CD8-positive, alpha-beta memory T cell (primary cell): ENCODE measurements at places on chromosomes 7 and 10.
A peak's percentile ranks its signal among the peaks of the same experiment; 100 is the strongest.

DNA sequence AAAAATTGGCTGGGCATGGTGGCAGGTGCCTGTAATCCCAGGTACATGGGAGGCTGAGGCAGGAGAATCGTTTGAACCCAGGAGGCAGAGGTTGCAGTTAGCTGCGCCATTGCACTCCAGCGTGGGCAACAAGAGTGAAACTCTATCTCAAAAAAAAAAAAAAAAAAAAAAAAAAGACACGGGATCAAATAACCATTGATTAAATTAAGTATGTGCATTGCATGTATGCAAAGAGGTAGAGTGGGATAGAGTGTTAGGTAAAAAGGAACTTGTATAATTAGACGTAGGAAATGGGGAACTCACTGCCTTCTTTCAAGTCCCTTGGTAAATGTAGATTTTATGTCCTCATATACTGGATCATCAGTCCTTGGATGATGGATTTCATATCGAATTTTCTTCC lies 13.1 kb downstream of the VCL start:
- no peak for DNase-seq
- peaks cover 26% of the 10 kb centered on the region for H3K4me1 ChIP-seq
- H3K36me3 ChIP-seq = no peaks in the 10 kb centered on the region
- H3K27ac ChIP-seq = peak overlapping the region; percentile 27
- H3K4me3 ChIP-seq = no peak overlapping the region

DNA sequence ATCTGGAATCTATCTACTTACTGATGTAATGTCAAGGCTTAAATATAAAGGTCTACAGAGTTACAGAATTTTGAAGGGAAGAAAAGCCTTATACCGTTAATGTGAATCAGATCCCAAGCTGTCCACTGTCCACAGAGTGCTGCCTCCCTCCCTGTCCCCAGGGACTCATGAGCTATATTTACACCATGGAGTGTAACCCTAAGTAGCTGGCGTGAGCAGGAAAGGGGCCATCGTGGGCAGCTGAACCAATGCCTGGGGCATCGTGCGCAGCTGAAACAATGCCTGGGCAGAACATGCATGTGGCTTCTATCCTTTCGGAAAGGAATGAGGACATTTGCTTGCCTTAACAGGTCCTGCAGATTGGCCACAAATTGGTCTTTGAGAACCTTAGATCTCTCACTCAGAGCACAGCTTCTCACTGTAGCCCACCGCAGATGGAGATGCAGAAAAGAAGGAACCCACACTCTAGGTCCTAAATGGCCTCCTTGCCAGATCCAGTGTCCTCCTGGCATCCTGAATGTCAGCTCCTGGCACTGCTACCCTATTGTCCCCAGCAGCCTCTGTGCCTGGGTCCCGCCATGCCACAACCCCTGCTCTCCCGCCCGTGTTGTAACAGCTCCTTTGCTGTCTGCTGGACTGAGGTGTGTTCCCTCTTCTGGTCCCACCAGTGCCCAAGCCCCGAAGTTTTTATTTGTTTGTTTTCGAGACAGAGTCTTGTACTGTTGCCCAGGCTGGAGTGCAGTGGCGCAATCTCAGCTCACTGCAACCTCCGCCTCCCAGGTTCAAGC lies 30.3 kb downstream of the CCDC3 start:
- H3K4me1 ChIP-seq = no peaks in the 10 kb centered on the region
- no peaks in the 10 kb centered on the region for H3K27me3 ChIP-seq
- no peak overlapping the region for H3K27ac ChIP-seq

- no peak overlapping the region for H3K27ac ChIP-seq
- no peaks in the 10 kb centered on the region for H3K27me3 ChIP-seq
- peaks cover 23% of the 10 kb centered on the region for H3K4me1 ChIP-seq
- no peak for DNase-seq
- H3K4me3 ChIP-seq = no peak overlapping the region
Measured at GRCh38 chr7:139116999-139117398, 7.5 kb upstream of the ZC3HAV1 start.

DNA sequence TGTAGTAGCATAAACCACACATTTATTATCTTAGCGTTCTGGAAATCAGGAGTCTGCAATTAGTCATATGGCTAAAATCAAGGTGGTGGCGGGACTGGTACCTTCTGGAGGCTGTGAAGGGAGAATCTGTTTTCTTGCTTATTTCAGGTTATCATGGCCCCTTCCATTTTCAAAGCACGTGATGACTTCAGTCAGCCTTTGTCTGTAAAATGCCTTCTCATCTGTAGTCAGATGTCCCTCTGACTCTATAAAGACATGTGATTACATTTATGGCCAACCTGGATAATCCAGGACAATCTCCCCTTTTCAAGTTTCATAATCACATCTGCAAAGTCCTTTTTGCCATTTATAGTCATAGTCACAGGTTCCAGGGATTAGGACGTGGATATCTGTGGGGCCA lies 15.5 kb upstream of the ZNF248 start:
- H3K4me1 ChIP-seq = no peaks in the 10 kb centered on the region
- H3K4me3 ChIP-seq = no peak overlapping the region
- no peak overlapping the region for H3K27ac ChIP-seq
- H3K36me3 ChIP-seq = no peaks in the 10 kb centered on the region

DNA sequence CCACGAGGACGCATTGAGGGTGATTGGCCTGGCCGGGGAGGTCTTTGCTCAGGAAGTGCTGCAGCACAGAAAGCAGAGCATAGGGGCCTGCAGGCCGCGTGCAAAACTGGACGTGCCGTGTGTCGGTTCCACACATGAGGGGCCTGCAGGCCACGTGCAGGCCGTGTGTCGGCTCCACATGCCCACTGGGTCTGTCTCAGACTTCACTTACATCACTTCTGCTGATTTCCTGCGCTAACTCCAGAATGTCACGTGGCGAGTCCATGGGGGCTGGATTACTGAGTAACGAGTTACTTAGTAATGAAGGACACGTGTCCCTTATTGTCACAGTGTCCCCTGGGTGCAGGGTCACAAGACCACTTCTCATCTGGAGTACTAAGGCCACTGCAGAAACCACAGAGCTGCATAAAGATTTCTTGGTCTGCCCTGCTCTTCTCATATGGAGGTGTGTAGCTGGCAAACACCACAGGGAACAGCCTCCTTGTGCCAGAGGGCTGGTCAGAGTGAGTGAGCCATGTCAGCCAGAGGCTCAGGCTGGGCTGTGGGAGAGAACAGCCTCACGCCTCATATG lies 60.8 kb downstream of the GDI2 start:
- no peak overlapping the region for H3K27ac ChIP-seq
- H3K4me3 ChIP-seq = no peak overlapping the region
- H3K4me1 ChIP-seq = no peaks in the 10 kb centered on the region
- H3K27me3 ChIP-seq = no peaks in the 10 kb centered on the region
- peaks cover 17% of the 10 kb centered on the region for H3K36me3 ChIP-seq

DNA sequence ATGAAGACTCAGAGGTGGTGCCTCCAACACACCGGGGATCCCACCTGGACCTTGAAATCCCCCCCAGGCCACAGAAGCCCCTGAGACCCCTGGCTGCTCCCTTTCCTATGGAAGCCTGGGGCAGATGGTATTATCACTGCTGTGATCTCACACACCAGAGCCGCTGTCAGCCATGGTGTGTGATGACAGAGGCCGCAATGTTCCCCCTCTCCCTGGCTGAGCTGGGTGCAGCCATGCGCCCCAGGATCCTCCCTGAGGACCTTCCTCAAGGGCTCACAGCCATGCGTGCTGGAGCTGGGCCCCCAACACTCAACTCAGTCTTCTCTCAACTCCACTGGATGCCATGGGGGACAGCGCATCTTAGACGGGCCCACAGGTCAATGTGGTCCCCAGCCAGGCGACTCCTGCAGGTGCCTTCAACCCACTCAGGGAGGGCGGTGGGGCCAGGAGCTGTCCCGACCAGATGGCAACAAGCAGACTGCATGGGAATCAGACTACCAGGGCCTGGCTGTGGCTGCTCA lies 44.9 kb downstream of the VIPR2 start:
- H3K4me3 ChIP-seq = no peak overlapping the region
- no peak for DNase-seq
- H3K4me1 ChIP-seq = no peaks in the 10 kb centered on the region
- no peak overlapping the region for H3K27ac ChIP-seq
- H3K36me3 ChIP-seq = no peaks in the 10 kb centered on the region

DNA sequence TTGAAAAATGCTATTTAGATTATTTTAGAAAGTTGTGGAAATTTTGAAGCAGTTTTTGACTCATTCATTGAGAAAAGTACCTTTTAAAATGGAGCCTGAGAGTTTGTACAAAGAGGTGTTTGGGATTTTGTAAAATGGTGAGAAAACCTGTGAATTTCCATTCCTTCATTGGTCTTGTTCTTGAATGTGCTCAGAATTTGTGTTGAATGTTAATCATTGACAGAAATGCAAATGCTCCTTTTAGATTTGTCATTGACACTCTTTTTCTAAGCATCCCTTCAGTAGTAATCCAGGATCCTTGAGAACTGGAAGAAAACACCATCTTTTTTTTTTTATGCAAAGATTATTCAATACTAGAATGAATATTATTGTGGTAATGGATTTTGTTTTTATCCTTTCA lies 74.8 kb downstream of the LCOR start:
- peaks cover 17% of the 10 kb centered on the region for H3K4me1 ChIP-seq
- H3K27ac ChIP-seq = no peak overlapping the region
- H3K27me3 ChIP-seq = no peaks in the 10 kb centered on the region
- DNase-seq = no peak

DNA sequence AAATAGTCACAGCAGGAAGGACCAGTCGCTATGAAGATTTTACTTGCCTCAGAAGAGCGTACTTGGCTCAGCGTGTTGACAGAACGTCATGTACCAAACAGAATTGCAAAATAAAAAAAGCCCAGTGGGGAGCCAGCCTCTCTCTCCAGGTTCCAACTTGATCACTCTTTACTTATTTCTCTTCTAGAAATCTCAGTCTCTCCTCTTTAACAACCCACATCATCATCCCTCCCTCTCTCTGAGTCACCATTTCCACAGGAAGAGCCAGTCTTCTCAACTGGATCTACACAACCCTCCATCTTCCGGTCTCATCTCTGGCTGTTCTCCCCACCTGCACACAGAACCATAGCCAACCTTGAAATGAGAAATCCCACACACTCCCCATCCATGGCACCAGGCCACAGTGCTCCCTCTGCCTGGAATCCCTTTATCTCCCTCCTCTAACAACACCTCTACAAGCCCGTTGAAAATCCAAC lies 718.3 kb downstream of the GRID1 start:
- H3K4me3 ChIP-seq = no peak overlapping the region
- H3K36me3 ChIP-seq = no peaks in the 10 kb centered on the region
- H3K27me3 ChIP-seq = no peaks in the 10 kb centered on the region
- H3K27ac ChIP-seq = no peak overlapping the region
- no peak for DNase-seq

- no peak overlapping the region for H3K4me3 ChIP-seq
- H3K27me3 ChIP-seq = no peaks in the 10 kb centered on the region
- H3K27ac ChIP-seq = no peak overlapping the region
- DNase-seq = no peak
- H3K4me1 ChIP-seq = no peaks in the 10 kb centered on the region
- H3K36me3 ChIP-seq = no peaks in the 10 kb centered on the region
Measured at GRCh38 chr7:4279216-4279615, 402.9 kb upstream of the FOXK1 start.

- no peak overlapping the region for H3K27ac ChIP-seq
- no peaks in the 10 kb centered on the region for H3K4me1 ChIP-seq
- H3K36me3 ChIP-seq = no peaks in the 10 kb centered on the region
- DNase-seq = peak; percentile 22
Measured at GRCh38 chr7:121530227-121531174, 134.4 kb upstream of the FAM3C start.

DNA sequence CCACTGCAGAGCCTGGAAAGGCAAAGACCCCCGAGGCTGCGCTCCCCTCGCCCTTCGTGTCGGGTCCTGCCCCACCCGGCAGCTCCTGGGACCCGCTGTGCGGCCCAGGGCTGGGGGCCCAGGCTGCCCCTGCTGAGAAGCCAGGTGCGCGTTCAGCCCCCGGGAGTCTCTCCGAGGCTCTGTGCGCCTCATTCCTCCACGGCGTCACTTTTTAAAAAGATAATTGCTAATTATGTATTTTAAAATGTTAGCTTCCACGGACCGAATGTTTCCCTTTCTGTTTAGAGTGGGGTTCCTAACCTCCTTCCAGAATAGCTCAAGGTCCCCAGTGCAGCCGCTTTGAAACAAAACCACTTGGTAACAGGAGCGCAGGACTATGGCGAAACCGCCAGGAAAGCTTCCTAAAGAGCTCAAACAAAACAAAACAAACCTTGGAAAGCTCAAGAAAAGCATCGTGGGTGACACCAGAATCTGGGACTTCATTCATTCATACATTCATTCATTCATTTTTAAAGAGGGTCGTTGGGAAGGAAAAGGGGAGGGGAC lies 45.6 kb downstream of the PDIA4 start:
- H3K4me1 ChIP-seq = peaks cover 21% of the 10 kb centered on the region
- H3K27ac ChIP-seq = no peak overlapping the region

GRCh38 chr7:2719007-2719406 lies 31.0 kb downstream of the AMZ1 start:
- no peaks in the 10 kb centered on the region for H3K36me3 ChIP-seq
- H3K27ac ChIP-seq = no peak overlapping the region
- H3K4me1 ChIP-seq = peaks cover 48% of the 10 kb centered on the region
- no peak overlapping the region for H3K4me3 ChIP-seq
- no peaks in the 10 kb centered on the region for H3K27me3 ChIP-seq

GRCh38 chr7:117010375-117011133 lies 57.3 kb downstream of the ST7 start:
- H3K36me3 ChIP-seq = no peaks in the 10 kb centered on the region
- peaks cover 58% of the 10 kb centered on the region for H3K4me1 ChIP-seq
- H3K27ac ChIP-seq = no peak overlapping the region

- H3K27me3 ChIP-seq = no peaks in the 10 kb centered on the region
- no peak overlapping the region for H3K4me3 ChIP-seq
Measured at GRCh38 chr7:51731075-51731474, 414.5 kb upstream of the COBL start.

GRCh38 chr7:28102797-28103196 lies 77.8 kb downstream of the JAZF1 start:
- H3K36me3 ChIP-seq = no peaks in the 10 kb centered on the region
- H3K4me3 ChIP-seq = no peak overlapping the region
- no peak for DNase-seq
- H3K4me1 ChIP-seq = no peaks in the 10 kb centered on the region
- no peaks in the 10 kb centered on the region for H3K27me3 ChIP-seq

GRCh38 chr10:30868611-30869010 lies 163.1 kb downstream of the ZNF438 start:
- no peaks in the 10 kb centered on the region for H3K27me3 ChIP-seq
- H3K4me1 ChIP-seq = no peaks in the 10 kb centered on the region
- DNase-seq = no peak
- H3K27ac ChIP-seq = no peak overlapping the region
- no peaks in the 10 kb centered on the region for H3K36me3 ChIP-seq
